ENCODE measurements at places on chromosomes 3 and 15. TPM values are rescaled to one million over a fixed set of nuclear protein-coding genes. Genes with fewer than 3 reads are reported as not detected.

DNA sequence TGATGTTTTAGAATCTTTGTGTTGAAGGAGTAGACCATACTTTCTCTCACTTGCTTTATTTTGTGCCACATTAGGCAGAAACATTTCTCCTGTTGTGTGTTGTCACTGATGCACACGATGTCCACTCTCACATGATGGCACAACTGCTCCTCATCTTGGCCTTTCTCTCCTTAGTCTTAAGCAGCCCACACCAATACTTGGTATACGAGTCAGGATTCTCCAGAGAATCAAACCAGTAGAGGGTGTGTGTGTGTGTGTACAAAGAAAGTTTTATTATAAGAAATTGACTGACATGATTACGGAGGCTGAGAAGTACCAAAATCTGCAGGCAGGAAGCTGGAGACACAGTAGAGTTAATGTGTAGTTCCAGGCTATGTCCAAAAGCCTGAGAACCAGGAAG, 187.1 kb downstream of the ALCAM start:
- no peak for DNase-seq
- H3K4me1 ChIP-seq, result no peaks in the 10 kb centered on the region
- H3K4me3 ChIP-seq, result no peak overlapping the region
- H3K27ac ChIP-seq, result no peak overlapping the region
- H3K27me3 ChIP-seq, result no peaks in the 10 kb centered on the region

DNA sequence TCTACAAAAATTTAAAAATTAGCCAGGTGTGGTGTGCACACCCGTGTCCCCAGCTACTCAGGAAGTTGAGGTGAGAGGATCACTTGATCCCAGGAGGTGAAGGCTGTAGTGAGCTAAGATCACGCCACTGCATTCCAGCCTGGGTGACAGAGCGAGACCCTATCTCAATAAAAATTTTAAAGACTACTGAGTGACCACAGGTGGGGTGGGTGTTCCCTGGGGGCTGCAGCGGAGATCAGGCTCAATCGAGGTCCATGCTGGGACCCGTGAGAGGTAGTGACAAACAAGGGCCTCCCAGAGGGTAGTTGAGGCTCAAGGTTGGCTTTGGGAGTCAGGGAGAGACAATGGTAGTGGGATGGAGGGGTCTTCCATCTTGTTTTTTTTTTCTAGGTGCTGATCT, 38.9 kb upstream of the LIMD1 start:
- DNase-seq, result no peak
- H3K36me3 ChIP-seq, result no peaks in the 10 kb centered on the region
- H3K4me1 ChIP-seq, result peaks cover 14% of the 10 kb centered on the region
- H3K27me3 ChIP-seq, result no peaks in the 10 kb centered on the region

GRCh38 chr3:90087703-90088102, 980.3 kb downstream of the EPHA3 start:
- no peaks in the 10 kb centered on the region for H3K36me3 ChIP-seq
- no peak for DNase-seq
- H3K4me3 ChIP-seq, result no peak overlapping the region
- H3K27me3 ChIP-seq, result no peaks in the 10 kb centered on the region

The C2CD4A gene
- not detected for total RNA-seq

DNA sequence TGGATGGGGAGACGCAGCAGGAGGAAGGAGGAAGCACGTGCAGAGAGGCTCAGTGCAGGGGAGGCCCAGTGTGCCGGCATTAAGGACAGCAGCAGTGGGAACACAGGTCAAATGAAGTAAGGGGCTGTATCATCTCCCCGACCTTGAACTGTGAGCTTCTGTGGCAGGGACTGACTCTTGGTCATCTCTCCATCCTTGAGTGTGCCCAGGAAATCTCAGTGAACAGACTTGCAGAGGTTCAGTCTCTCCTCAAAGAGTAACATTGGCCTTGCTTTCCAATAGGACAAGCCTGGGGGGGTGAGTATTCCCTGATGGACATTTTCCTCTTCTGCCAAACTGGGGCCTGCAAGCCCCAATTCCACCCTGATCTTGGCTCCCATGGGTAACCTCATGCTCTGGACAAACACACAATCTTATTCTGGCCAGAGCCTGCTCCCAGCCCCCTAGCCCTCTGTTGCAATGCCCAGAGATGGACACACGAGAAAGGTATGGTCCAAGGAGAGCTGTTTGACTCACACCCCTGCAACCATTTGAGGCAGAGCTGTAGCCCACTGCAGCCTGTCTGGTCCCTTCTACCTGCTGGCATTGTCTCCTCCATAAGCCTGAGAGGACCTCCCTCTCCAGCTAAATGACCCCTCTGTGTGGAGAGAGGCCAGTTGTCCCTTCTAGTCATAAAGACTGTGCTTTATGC, 50.9 kb downstream of the TLE3 start:
- peaks cover 25% of the 10 kb centered on the region for H3K36me3 ChIP-seq
- H3K4me3 ChIP-seq, result no peak overlapping the region
- no peaks in the 10 kb centered on the region for H3K27me3 ChIP-seq
- H3K4me1 ChIP-seq, result no peaks in the 10 kb centered on the region
- DNase-seq, result no peak
- H3K27ac ChIP-seq, result no peak overlapping the region

The NANOGP8 gene
- total RNA-seq, result not detected

DNA sequence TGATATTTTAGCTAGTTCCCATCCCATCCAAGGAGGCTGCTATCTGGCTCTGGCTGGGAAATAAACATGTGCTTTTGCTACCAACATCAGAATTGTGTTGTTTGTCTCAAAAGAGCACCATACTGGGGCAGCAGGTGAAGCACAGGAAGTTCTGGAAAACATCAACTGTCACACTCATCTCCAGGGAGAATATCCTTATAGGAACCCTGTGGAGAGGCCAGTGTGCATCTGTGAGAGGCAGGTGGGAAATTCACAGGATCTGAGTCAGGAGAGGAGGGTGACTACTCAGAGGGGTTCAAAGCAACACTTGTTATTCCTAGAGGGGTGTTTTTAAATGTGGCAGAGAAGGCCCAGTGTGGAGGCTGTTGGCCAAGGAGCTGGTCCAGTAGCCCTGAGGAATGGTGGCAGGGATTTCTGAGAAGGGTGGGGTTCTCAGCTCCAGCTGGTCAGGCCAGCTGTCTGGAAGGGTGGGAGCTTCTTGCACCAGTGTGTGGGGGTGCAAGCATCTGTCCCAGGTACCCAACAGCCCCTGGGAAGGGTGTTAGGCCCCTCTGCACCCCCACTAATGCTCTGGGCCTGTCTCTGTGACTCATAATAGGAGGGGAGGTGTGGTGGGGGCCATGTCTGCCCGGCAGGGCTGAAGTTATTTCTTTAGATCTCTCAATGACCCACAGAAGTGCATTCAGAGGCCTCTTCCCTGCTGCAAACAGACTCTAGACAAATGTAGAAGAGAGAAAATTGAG, 28.7 kb downstream of the RPSA start:
- no peaks in the 10 kb centered on the region for H3K27me3 ChIP-seq
- H3K36me3 ChIP-seq, result no peaks in the 10 kb centered on the region
- H3K4me3 ChIP-seq, result no peak overlapping the region
- no peak for DNase-seq

DNA sequence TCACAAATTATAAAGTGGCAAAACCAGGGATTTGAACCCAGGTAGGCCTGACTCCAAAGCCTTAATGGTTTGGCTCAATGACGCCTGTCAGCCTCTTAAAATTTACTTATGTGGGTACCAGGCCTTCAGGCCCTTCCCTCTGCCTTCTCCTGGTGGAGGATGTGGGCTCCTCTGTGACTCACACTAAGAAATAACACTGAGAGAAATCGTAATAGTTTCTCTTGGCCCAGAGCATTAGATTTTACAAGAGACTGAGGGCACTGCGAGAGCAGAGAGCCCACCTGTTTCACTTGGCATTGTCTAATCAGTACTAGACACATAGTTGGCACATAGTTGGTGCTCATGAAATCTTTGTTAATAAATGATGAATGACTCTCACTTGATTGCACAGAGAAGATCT, 505.2 kb downstream of the SHQ1 start:
- H3K4me1 ChIP-seq, result peaks cover 41% of the 10 kb centered on the region
- no peak for DNase-seq
- no peaks in the 10 kb centered on the region for H3K27me3 ChIP-seq
- H3K4me3 ChIP-seq, result no peak overlapping the region

The RAB6B gene
- total RNA-seq, result 0.75 TPM

- no peak overlapping the region for H3K4me3 ChIP-seq
- no peaks in the 10 kb centered on the region for H3K27me3 ChIP-seq
- DNase-seq, result no peak
- H3K36me3 ChIP-seq, result no peaks in the 10 kb centered on the region
- no peaks in the 10 kb centered on the region for H3K4me1 ChIP-seq
- H3K27ac ChIP-seq, result no peak overlapping the region
Observed at GRCh38 chr3:179015551-179016020, 56.0 kb downstream of the ZMAT3 start.

The CHRNB4 gene
- total RNA-seq, result not detected

The SLC2A2 gene
- total RNA-seq, result not detected

The LCTL gene
- not detected for total RNA-seq

The DNAJA4 gene
- 3.5 TPM for total RNA-seq

DNA sequence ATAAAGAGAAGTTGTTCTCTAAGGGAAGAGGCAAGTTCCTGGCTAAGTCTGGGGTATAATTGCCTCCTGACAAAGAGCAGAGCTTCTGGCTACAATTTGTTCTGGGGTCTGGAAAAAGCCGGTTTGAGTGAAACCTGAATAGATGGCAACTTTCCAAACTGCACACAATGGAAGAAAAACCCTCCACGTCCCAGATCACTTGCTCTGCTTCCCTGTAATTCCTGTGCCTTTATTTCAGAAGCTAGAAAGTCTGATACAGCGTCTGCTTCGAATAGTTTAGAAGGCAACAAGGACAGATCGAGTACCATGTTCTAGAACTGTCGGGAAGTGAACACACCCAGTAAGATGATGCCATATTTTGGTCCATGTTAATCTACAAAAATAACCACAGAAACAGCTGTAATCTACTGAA, 1.6 kb upstream of the WDR82 start:
- DNase-seq, result no peak
- peaks cover 39% of the 10 kb centered on the region for H3K4me1 ChIP-seq
- H3K27me3 ChIP-seq, result no peaks in the 10 kb centered on the region
- H3K4me3 ChIP-seq, result peak overlapping the region; percentile 91

The GATM gene
- 6.1 TPM for total RNA-seq

- H3K4me3 ChIP-seq, result peak within 1 kb of the TSS; percentile 47
- no peak for DNase-seq
- H3K27me3 ChIP-seq, result peaks cover 5% of the 10 kb centered on the region
- H3K4me1 ChIP-seq, result peaks cover 21% of the 10 kb centered on the region
- no peaks in the 10 kb centered on the region for H3K36me3 ChIP-seq
Observed at GRCh38 chr3:197029511-197030167, at the start of gene MELTF. Gene MELTF, minus strand, starts transcription at chr3:197029817. Its CDS starts 115 bp downstream, at chr3:197029702.

DNA sequence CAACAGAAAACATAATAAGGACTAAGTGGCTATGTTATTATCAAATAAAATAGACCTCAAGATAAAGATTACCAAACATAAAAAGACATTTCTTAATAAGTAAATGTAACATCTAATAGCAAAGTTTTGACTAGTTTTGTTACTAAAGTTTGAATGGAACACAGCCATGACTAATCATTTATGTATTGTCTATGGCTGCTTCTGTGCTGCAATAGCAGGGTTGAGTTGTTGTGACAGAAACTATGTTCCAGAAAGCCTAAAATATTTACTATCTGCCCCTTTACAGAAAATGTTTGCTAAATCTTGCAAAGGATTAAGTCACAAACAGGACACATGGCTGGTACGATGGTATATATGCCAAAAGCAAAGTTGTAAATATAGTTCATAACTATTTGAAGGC, 37.9 kb upstream of the MYH15 start:
- H3K36me3 ChIP-seq, result no peaks in the 10 kb centered on the region
- no peak overlapping the region for H3K4me3 ChIP-seq
- H3K27ac ChIP-seq, result no peak overlapping the region
- no peak for DNase-seq
- no peaks in the 10 kb centered on the region for H3K27me3 ChIP-seq

DNA sequence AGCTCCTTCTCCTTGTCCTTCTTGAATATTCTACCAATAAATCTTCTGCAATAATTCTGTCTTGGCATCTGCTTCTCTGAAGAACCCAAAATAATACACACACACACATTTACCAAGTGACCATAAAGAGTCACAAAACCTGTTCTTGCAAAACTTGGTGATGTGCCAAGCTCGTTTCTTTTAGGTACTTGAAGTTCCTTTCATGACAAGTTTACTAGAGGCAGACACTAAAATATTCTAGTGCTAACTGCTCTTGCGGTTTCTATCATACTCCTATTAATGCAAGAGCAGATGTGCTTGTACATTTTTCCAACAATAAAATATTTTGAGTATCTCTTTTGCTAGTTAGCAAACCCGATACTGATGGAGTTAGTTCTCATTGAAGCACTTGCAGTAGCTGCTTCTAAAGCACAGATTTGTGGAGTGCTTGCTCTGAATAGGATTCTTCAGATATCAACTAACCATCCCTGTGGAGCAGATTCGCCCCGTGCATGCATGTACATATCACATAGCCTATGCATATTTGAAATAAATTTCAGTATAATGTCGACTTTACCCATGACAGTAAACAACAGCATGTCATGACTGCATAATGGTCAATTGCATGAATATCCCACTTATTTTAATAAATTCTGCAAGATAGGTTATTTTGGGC, 23.2 kb downstream of the HHLA2 start:
- no peaks in the 10 kb centered on the region for H3K27me3 ChIP-seq
- DNase-seq, result no peak
- H3K36me3 ChIP-seq, result no peaks in the 10 kb centered on the region
- H3K4me1 ChIP-seq, result no peaks in the 10 kb centered on the region

GRCh38 chr15:93705753-93706455, 525.5 kb upstream of the MCTP2 start:
- H3K4me3 ChIP-seq, result no peak overlapping the region
- no peaks in the 10 kb centered on the region for H3K36me3 ChIP-seq
- H3K27me3 ChIP-seq, result no peaks in the 10 kb centered on the region
- H3K27ac ChIP-seq, result no peak overlapping the region

The RHCG gene
- total RNA-seq, result 0.43 TPM

- H3K27me3 ChIP-seq, result no peaks in the 10 kb centered on the region
- H3K4me1 ChIP-seq, result peaks cover under 1% of the 10 kb centered on the region
- no peaks in the 10 kb centered on the region for H3K36me3 ChIP-seq
- no peak overlapping the region for H3K27ac ChIP-seq
Observed at GRCh38 chr15:70186152-70186551, 88.4 kb upstream of the TLE3 start.

The ANKRD34C gene
- not detected for total RNA-seq

DNA sequence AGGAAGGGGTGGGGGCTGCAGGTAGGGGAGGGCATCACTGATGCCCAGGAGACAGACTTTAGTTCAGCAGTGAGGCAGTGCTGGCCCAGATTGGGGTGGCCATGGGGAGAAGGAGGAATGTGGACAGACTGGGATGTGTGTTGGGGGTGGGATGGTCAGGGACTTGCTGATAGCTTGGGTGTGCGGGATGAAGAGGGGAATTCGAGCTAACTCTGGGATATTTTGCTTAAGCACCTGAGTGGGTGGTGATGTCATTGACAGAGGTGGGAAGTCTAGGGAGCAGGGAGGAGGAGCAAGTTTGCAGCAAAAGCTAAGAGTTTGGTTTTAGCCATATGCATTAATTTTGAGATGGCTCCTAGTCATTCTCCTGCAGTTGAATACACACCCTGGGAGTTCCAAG, 207.5 kb downstream of the RPLP1 start:
- no peak overlapping the region for H3K4me3 ChIP-seq
- no peaks in the 10 kb centered on the region for H3K36me3 ChIP-seq

Data from ascending aorta (tissue), 2 donors.